Stimulated activated CD8-positive, alpha-beta memory T cell treated with anti-CD3 and anti-CD28 coated beads, Interleukin-4, amount 100 ng/mL, for 48 hours (primary cell): ENCODE measurements at places on chromosomes 7 and 10.

DNA sequence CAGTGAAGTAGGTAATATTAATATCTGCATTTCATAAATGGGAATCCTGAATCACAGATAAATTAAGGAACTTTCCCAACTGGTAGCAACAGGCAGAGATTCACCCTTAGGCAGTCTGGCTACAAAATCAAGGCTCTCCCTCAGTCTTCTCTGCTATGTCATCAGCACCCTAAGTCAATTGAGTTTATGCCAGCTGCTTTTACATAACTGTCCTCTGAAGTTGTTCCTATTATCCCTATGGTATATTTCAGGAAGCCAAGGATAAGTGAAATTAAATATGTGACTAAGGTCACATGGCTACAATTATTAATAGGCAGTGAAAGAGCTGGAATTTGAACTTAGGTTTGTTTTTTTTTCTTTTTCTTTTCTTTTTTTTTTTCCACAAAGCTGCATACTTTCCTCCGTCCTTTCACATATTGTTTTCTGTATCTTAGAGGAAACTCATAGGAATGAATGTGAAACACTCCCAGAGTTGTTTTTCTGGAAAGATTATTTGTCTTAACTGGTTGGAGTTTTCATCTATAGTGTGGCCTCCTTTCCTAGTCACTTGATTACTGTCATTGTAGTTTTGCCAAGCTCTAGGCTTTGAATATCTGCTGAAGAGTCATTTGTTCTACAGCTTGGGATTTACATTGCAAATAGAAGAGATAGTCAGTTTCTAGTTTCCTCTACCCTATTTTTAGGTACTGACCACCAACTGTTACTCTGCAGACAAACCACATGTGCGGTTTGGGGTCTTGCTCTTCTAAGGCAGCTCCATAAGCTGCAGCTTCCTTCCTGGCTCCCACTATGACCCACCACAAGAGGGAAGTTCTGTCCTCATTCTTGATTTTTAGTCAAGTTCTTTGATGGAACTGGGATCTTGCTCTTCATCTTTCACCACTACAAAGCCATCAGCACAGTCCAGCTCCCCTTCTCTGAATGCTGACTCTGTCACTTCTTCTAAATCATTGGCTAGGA lies 338.0 kb upstream of the KIAA1217 start:
- DNase-seq = no peak

DNA sequence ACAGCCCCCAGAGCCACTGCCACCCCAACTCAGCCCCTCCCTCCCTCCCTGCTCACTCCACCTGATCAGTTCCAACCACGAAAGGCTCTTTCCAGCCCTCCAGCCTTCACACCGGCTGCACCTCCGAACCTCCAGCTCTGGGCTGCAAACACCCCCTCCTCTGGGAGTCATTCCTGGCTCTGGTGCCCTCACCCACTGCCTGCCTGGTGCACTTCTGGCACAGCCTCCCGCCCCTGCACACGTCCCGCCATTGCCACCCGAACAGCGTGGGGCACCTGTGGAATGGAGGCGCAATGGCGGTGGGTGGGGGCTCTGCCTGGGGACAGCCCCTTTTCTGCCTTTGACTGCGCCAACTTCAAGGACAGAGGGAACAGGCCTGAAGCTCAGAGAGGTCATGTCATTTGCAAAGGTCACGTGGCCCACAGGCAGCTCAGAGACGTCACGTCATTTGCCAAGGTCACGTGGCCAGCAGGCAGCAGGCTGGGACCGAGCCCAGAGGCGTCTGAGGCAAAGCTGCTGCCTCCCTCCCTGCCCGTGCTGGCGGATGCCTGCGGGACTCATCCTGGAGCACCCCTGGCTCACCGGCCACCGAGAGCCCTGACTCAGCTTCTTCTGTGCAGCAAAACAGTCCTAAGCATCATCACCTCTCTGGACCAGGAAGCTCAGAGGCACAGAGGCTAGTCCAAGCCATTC lies 76.0 kb upstream of the DNAAF5 start:
- DNase-seq = no peak

- no peak for DNase-seq
Observed at GRCh38 chr7:121447243-121447910, 51.3 kb upstream of the FAM3C start.

DNA sequence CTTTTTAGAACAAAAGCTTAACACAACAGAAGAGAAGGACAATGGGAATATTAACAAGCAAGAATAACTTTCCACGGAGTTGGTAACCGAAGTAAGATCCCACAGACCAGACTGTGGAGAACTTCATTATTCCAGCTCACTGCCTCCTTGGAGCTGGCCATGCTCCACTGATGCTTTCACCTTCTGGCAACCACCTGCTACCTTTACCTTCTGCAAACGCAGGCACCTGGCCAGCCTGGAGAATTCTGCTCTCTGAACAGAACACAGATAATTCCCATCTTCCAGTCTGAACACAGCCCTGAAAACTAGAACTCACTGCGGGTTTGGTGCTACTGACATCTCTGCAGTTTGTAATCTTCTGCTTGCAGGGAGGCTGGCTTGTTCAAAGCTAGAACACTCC lies 66.5 kb downstream of the JAZF1 start:
- DNase-seq = no peak

GRCh38 chr7:289209-289755 lies 688 bp upstream of the FOXL3 start:
- no peak for DNase-seq

GRCh38 chr10:127146661-127147060 lies 49.7 kb downstream of the INSYN2A start:
- DNase-seq = no peak

DNA sequence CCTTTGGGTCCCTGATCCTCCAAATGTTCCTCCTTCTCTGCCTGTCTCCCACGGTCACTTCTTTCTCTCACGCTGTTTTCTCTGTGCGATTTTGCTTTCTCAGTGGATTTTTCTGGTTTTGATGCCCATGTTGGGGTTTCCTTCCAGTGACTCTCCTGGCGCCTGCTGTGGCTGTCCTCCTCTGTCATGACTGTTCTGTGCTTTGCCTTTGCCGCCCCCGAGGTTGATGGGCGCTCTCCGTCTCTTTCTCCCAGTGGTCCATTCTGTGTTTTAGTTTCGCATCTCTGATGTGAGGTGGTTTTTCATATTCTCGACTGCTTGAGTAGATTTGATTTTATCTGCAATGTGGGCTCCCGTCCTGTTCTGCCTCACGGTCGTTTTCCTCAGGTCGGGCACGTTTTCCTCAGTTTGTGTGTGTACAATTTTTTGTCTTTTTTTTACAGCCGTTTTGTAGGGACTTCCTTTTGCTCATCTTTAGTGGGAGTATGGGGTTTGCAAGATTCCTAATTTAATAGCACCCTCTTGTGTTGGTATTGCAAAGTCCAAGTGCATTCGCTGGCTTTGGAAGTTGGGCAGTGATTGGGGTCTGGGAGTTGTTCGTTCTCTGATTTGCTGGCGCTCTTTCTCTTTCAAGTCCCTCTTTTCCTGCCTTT lies 100.0 kb downstream of the INPP5A start:
- no peak for DNase-seq
